ENCODE measurements at places on chromosomes 12 and 14.

DNA sequence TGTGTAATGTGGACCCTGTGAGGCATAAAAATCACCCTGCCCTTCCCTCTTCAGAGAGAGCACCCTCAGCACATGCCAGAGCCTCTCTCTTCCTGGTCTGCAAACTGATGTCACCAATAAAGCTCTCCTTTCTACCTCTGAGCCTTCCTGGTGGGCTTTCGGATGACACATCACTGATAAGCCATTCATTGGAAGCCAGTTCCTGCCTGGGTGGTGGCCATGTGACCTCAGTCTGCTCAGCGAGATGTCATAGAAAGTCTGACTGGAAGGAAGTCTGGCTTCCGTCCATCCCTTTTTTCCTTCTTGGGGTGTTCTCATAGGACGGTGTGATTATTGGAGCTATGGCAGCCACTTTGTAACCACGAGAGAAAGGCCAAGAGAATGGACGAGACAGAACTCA lies 95.7 kb downstream of the PIWIL1 start:
- DNase-seq = no peak

- DNase-seq = no peak
These were observed 159.9 kb upstream of the TMTC1 start for GRCh38 chr12:29943683-29944082.

DNA sequence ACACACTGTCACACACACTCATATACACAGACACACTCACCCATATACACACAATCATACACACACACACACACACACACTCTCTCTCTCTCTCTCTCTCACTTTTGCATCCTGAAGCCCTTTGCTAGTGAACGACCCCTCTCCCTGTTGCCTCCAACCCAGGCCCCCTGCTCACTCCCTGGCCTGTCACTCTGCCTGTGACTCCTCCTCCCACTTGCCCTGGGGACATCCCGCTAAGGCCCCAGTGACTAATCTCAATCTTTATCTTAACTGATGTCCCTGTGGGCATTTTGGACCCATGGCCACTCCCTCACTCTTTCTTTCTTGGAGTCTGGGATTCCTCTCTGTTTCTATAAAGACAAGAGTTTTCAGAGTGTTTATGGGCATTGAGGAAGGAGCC lies 10.9 kb upstream of the DLK1 start:
- no peak for DNase-seq

GRCh38 chr12:127133675-127134335 lies 1133.2 kb upstream of the TMEM132C start:
- DNase-seq = no peak

DNA sequence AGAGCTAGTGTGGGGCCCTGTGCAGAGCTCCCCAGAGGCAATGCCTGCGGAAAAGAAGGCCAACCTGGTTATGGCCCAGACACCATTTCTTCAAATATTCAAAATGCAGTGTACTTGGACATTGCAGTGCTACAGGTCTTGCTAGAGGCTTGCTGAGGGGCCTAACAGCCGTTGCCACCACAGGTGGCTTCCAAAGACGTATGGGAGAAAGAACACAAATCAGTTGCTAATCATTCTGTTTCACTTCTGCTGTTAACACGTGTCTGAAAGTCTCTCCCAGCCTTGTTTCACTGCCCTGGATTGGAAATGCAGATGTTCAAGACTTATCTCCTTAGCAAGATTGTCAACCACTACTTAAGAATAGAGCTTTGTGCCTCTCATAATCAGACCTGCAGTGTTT lies 925.9 kb downstream of the GALC start:
- no peak for DNase-seq

DNA sequence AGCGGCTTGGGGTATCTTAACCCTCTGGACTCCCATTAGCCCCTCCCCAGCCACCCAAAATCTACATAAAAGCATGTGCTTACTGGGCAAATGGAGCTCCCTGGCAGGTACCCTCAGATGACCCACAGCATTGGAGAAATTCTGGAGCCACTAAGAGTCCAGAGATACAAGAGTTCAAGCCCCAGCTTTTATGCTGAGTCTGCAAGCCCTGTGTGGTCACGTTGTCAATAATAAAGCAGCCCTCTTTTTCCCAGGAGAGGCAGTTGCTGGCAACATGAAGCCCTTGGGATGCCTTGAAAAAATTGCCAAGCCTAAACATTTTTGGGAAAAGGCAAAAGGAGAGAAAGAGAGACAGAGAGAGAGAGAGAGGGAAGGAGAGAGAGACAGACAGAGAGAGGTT lies 83.4 kb downstream of the RBM19 start:
- no peak for DNase-seq

GRCh38 chr12:13173012-13173932 lies 23.3 kb upstream of the EMP1 start:
- DNase-seq = no peak

DNA sequence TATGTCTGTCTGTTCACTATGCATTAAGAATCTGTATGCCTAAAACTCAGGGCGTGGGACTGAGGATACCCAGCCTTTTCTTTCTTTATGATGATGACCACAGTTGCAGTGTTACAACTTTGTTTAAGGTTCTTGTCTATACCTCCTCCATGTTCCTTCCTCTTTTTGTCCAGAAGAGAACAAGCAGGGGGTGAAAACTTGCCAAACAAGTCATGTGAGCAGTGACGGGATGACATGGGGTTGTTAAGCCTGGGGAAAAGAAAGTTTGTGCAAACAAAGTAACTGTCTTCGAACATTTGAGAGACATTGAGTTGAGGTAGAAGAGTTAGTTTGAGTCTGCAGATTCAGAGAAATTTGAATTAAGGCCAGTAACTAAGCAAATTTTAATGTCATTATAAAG lies 505.5 kb downstream of the NPAS3 start:
- DNase-seq = no peak

DNA sequence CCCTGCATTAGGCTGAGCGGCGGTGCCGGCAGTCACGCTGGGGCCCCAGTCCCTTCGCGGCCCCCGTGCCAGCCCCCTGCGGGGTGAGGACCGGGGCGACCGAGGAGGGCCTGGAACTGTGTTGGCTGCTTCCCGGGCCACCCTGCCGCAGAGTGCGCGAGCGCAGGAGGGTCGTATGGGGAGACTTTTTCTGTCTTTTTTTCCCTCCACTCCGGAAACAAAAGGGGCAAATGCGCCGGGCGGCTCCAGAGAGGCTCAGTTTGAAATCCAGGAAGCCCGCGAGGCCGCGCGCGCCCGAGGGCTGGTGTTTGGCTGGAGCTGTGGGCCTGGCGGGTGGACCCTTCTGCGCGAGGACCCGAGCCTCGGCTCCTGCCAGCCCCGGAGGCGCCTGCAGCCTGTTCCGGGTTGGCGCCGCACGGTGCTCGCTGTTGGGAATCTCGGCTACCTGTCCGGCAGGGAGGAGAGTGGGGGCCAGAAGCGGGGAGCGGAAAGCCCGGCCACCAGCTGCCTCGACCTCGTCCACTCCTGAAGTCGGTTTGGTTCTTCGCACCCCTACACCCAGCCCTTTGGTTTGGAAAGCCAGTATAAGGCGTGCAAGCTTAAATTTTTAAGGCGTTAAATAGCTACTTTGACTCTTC lies 638 bp downstream of the PLEKHG3 start:
- peak; percentile 13 for DNase-seq

GRCh38 chr12:83145325-83145840 lies 458.7 kb downstream of the TMTC2 start:
- no peak for DNase-seq

DNA sequence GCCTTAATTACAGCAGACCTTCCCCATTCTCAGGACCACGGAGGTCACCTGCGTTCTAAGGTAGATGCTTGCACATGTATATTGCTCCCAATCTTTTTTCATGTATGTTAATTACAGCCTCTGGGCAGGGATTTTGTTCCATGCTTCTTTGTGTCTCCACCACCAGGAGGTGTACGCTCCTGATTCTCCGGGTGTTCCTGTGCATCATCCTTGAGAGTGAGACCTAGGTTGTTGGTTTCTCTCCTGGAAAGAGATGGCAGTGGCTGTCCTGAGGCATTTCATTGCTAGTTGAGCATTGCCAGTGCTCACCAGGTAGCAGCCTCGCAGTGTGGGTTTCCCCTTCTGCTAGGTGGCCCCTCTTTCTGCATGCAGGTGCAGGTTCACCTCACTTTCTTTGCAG lies 52.8 kb downstream of the KCNK13 start:
- no peak for DNase-seq

GRCh38 chr12:86015026-86015425 lies 140.9 kb downstream of the NTS start:
- no peak for DNase-seq

- DNase-seq = no peak
These were observed 52.6 kb downstream of the GALC start for GRCh38 chr14:87940382-87940781.

DNA sequence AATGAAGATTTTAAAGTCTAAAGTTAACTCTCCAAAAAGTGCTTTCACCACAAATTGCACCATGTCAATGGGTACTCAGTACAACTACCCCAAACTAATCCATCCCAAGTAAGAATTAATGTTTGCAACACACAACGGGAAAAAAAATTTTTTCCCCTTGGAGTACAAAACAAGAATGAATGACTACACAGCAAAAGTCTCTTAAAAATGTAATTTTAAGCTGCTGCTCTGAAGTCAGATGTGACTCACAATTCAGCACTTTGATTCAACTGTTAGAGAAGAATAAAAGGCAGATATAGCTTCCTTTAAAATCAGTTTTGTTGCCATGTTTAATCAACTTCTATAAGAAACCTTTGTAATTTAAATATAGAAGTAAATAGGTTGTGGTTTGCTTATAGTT lies 42.5 kb upstream of the VPS33A start:
- DNase-seq = no peak

GRCh38 chr14:98700748-98701147 lies 571.2 kb downstream of the BCL11B start:
- DNase-seq = no peak

GRCh38 chr12:39467432-39467870 lies 24.5 kb upstream of the KIF21A start:
- no peak for DNase-seq

- no peak for DNase-seq
These were observed 207.9 kb downstream of the TMEM132C start for GRCh38 chr12:128474916-128475315.

GRCh38 chr12:52795694-52796428 lies at the start of gene KRT3:
Gene KRT3, minus strand, starts transcription at chr12:52796117. Its CDS starts 75 bp downstream, at chr12:52796042.
- DNase-seq = no peak

GRCh38 chr14:96038920-96039632 lies at the start of gene C14orf132:
Gene C14orf132, plus strand, starts transcription at chr14:96039362. Its CDS starts 139 bp downstream, at chr14:96039501.
- peak; percentile 65 for DNase-seq

DNA sequence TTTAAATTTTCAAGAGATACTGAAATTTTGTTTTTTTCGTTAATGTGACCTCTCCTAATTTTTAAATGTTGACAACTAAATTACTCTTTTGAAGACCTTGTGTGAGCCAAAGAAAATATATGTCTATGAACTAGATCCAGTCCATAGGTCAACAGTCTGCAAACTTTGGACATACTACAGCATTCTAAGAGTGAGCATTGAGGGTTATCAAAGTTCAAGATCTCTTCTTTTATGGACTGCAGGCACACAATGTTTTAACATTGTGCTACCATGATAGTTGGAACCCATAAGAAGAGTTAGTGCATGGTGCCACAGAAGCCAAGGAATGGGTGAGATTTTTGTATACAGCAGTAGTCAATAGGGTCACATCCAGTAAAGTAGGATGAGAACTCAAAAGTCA lies 43.0 kb upstream of the ACSS3 start:
- DNase-seq = no peak

DNA sequence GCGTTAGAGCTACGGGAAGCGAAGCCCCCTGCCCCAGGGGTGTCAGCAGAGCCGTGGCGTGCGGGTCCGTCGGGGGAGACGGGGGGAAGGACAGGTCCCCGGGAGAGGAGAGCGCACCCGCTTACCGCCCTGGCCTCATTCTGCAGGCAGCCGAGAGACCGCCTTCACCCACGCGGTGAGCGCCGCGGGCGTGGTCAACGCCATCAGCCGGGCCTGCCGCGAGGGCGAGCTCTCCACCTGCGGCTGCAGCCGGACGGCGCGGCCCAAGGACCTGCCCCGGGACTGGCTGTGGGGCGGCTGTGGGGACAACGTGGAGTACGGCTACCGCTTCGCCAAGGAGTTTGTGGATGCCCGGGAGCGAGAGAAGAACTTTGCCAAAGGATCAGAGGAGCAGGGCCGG lies 10.5 kb downstream of the WNT5B start:
- DNase-seq = no peak

DNA sequence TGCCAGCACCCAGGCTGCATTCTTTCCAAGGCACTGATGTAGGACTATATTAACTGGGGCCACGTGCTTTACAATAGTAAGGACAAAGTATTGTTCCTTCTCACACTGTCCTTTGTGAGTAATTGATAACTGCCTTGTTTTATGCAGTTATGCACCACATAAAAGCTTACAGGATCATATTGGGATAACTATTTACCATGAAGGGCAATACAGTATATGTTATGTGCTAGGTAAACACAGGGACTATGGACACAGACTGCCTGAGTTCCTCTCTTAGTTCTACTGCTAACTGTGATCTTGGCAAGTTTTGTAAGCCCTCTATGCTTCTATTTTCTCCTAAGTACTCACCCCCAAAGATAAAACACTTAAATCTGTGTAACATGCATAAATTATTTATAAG lies 183.7 kb downstream of the NOVA1 start:
- no peak for DNase-seq

- DNase-seq = no peak
These were observed 394.6 kb downstream of the PAWR start for GRCh38 chr12:79296133-79296532.

DNA sequence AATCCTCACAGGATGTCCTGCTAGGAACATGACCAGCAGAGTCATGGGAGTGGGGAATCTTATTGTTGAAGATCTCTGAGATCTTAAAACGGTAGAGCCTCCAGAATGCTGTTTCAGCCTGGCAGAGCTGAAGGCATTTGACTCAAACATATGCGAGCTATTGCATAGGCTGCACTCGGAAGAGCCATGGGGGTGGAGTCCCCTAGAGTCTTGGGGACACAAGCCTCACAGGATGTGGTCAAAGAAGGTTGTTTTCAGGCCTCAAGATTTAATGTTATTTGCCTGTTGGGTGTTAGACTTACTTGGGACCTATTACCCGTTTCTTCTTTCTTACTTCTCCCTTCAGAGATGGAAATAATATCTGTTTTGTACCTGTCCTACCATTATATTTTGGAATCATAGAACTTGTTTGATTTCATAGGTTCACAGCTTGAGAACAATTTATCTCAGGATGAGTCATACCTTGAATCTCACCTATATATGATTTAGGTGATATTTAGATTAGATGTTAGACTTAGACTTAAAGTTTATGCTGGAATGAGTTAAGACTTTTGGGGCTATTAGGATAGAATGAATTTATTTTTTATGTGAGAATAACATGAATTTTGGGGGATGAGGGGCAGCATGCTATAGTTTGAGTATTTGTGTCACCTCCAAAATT lies 172.2 kb upstream of the ATP2B1 start:
- DNase-seq = no peak

GRCh38 chr12:92136965-92137721 lies 8.5 kb downstream of the BTG1 start:
- DNase-seq = no peak
